ENCODE measurements at places on chromosomes 16 and 17.

- no peak for DNase-seq
Observed at GRCh38 chr17:14840616-14841231, 424.4 kb downstream of the PMP22 start.

- no peak for DNase-seq
Observed at GRCh38 chr17:31513731-31514427, 122.4 kb downstream of the RAB11FIP4 start.

- DNase-seq: no peak
Observed at GRCh38 chr17:46865100-46865499, 13.7 kb downstream of the WNT9B start.

GRCh38 chr17:82913304-82914043, 73.7 kb upstream of the ZNF750 start:
- DNase-seq: no peak

- no peak for DNase-seq
Observed at GRCh38 chr16:3578121-3578520, 918 bp upstream of the NLRC3 start.

GRCh38 chr16:49485663-49486062, 112.1 kb downstream of the C16orf78 start:
- no peak for DNase-seq

DNA sequence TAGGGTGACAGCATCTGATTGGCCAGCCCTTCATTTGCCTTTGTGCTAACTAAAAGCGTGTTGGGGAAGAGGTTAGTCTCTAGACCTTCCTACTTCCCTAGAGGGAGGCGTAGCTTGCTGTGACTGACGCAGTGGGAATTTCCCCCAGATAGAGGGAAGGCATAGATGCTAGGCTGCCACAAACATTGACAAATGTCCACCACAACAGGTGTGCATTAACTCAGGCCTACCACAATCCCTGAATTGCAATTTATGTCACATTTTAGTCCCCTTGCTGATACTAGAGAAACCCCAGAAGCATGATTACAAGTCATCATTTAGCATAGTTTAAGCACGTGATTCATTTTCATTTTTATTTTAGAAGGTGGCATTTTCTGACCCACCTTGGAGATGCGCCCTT, 76.3 kb upstream of the WSB1 start:
- no peak for DNase-seq

DNA sequence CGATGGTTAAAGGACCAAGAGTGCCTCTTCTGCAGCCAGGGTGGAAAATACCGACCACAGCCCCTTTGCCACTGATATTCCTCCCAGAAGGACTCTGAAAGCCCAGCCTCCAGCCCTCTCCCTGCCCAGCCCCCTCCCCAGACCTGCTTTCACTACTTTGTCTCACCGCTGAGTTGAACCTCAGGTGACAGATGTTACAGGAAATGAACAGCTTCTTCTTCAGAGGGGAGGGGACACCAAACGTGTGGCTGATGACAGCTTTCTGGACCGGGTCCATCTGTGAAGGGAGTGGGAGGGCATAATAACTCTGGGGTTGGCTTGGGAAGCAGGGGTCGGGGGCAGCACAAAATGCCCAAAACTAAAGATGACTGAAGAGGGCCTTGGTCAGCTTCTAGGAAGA, 14.2 kb downstream of the NKIRAS2 start:
- DNase-seq: no peak

DNA sequence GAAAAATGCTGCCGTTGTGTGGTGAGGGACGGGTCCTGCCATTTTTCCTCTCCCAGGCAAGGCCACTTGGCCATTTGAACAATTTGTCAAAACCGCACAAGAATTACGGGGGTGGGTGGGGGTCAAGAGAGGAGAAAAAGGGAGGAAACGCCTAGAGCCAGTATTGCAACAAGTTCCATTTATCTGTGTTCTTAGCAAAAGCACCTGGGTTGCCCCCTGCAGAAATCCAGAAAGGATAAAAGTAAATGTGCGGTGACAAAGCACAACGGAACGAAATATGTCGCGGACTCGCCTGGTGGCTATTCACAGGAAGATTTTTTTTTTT, 209.4 kb downstream of the ZFHX3 start:
- no peak for DNase-seq

DNA sequence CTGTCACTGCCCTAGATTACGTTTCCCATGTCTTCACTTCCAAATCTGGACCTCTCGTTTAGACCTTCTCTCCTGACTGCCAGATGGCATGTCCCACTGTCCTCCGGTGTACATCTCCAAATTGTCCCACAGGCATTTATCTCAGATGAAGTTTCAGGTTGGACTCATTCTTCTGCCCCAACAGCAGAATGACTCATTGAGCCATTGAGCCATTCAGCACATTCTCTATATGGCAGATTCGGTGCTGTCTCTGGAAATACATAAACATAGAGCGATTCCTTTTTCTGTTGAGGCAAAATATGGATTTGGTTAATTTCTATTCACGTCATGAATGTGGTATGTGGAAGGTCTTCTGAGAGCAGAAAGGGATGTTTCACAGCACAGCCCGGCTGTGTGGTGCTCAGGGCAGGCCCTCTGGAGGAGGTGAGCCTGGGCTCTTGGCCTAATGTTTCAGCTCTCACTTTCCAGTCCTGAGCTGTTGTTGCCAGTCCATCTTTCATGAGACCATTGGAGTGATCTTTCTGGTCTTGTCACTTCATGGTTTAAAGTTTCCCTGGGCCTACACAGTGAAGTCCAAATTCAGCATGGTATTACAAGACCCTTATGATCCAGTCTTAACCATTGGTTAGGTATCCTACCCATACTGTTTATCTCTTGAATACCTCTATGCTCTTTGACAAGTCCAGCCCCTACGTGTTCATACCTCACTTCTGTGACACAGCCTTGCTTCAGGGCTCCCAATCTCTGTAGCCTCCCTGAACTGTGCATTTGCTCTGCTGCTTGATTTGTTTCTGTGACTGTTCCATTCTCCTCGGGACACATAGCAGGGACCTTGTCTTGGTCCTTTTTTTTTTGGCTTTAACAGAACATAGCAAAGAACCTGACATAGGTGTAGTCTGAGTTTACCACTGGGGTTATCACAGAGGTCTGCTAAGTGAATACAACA, 15.9 kb downstream of the HAPSTR1 start:
- no peak for DNase-seq

GRCh38 chr16:1815461-1815860, 11.2 kb downstream of the HAGH start:
- no peak for DNase-seq

GRCh38 chr16:27237219-27238015, 31.2 kb downstream of the NSMCE1 start:
- no peak for DNase-seq

DNA sequence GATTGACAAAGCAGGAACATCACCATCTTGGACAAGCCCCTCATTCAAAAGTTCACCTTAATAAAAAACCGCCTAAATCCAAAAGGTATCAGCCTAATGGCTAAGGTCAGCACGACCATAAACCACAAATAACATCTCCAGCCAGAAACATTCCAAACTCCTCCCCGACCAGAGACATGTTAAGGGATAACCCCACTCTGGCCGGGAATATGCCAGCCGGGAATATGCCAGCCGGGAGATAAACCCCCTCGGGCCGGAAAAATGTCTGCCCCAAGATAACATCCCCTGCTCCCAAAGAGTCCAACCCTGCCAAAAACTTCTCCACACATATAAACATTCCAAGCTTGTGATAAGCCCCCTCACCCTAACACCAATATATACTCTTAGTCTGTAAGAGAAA, 1.4 kb downstream of the DHX33 start:
- no peak for DNase-seq

DNA sequence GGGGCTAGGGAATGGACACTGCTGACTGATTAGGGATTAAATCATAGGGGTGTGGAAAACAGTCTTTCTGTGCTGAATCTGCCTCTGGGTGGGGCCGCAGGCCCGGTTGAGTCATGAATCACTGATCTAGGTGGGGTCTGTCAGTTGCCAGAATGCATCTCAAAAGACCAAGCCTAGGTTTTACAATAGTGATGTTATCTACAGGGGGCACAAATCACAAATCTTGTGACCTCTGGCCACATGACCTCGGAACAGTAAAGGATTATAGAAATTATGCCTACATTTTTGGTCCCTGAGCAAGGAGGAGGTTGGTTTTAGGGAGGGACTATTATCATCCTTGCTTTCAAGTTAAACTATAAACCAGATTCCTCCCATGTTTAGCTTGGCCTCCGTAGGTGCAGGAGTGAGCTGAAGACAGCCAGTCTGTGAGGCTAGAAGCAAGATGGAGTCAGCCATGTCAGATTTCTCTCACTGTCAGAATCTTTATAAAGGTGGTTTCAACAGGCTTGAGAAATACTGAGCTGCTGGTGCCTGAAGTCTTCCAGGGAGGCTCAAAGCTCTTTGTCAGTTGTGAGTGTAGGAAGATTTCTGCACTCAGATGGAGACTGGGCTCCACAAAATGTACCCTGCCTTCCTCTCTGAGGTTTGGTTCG, 12.9 kb downstream of the GNGT2 start:
- no peak for DNase-seq

DNA sequence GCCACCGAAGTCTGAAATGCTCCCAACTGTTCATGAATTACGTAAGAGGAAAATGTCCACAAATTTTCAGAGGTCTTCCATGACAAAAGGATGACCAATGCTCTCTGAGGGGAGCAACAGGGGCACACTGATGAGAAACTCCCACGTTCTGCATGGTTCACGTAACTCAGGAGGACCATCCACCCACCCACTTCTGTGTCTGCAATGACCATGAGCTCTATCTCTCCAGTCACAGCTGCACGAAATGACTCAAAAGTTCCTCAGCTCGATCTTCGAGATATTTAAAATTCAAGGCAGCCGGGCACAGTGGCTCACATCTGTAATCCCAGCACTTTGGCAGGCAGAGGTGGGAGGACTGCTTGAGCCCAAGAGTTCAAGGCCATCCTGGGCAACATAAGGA, 15.8 kb downstream of the WDR45B start:
- no peak for DNase-seq

- DNase-seq: no peak
Observed at GRCh38 chr17:78568494-78569115, 8.6 kb downstream of the DNAH17 start.

GRCh38 chr16:58442547-58442946, 50.3 kb downstream of the GINS3 start:
- DNase-seq: no peak

DNA sequence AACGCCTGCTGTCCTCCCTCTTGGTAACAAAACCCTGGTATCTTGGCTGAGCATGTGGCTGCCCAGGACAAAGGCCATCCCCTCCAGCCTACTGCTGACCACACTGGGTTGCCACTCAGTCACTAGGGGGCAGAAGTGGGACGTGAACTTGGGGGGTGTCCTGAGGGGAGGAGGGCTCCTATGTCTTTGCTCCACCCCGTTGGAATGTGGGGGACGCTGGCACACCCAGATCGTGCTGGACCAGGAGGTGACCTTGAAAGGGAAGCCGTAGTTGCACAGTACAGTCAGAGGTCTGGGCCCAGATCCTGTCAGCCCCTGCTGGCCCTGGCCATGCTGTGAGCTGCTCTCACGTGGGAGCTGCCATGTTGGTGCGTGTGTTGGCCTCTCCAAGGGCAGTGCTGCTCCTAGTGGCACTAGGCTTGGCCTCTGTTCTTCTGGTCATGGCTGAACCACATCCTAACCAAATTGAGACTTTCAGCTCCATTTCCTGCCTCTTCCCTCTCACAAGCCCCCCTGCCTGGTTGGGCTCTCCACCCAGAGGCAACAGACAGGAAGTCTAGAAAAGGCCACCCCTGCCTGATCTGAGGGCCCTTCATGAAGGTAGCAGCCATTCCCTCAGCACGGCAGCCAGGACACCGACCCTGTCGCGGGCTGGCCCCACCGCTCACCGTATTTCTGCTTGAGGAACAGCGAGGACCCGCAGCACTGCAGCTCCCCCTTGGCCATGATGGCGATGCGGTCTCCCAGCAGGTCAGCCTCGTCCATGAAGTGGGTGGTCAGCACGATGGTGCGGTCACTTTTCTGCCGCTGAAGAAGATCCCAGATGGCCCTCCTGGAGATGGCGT, 29.0 kb upstream of the RNPS1 start:
- DNase-seq: no peak

GRCh38 chr16:10338426-10338825, 47.4 kb upstream of the ATF7IP2 start:
- no peak for DNase-seq

GRCh38 chr16:35399133-35399532, 1939.7 kb downstream of the TP53TG3F start:
- no peak for DNase-seq

DNA sequence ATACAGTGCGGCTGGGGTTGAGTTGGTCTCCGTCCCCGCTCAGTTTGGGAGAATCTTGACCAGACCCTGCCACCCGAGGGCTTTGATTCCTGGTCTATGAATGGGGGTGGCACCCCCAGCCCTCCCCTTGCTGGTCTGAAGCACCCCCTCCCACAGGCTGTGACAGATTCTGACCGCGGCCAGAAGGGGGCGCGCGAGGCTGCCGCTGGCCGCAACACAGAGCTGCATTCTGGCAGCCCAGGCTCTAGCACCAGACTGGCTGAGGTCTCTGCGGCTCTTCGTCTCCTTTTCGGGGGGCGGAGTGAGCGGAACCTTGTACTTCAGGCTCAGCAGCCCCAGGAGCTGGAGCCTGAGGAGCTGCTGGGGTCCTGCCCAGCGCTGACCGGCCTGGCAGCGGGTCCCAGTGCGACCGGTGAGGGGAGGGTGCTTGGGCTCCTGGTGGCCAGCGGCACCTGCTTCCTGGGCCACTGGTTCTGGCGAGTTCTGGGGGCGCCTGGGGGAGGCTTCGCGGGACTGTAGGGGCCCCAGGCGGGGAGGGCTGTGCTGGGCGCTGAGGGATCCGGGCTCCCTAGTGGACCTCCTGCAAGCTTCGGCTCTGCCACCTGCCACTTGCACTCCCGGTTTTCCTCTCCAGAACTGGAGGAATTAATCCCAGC, 1011.6 kb downstream of the KCNJ18 start:
- DNase-seq: no peak

DNA sequence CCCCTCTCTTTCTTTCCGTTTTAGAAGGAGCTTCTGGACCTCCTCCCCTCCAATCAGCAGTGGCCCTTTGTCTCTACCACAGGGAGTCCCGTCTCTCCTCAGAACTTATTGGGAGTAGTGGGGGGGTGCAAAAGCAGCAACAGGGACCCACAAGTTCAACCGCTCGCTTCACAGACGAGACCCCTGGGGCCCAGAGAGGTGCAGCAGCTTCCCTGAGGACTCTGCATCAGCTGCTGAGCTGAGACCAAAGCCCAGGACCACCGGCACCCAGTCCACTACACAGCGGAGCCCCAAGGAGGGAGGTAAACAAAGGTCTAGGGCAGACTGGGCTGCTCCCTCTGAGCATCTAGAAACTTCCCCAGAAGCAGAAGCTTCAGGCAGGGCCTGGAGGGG, 123.9 kb downstream of the SDK2 start:
- DNase-seq: no peak

DNA sequence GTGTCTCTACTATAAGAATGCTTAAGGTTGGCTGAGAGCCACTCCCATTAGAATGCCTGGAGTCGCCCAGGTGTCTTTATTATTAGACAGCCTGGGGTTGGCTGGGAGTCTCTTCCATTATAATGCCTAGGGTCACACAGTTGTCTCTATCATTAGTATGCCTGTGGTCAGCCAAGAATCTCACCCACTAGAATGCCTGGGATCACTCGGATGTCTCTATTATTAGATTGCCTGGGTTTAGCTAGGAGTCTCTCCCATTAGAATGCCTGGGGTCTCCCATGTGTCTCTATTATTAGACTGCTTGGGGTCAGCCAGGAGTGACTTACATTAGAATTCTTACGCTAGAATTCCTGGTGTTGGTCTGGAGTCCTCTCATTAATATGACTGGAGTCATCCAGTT, 2255.3 kb downstream of the TP53TG3F start:
- DNase-seq: no peak

GRCh38 chr17:68035131-68035522, 408 bp upstream of the KPNA2 start:
- peak; percentile 77 for DNase-seq

GRCh38 chr16:89593841-89594240, 18.3 kb downstream of the CPNE7 start:
- DNase-seq: no peak

All from thoracic aorta (tissue), 2 donors.